ENCODE measurements at places on chromosomes 2 and 18.

- DNase-seq = no peak
Measured at GRCh38 chr2:31434911-31435310, 20.4 kb upstream of the XDH start.

DNA sequence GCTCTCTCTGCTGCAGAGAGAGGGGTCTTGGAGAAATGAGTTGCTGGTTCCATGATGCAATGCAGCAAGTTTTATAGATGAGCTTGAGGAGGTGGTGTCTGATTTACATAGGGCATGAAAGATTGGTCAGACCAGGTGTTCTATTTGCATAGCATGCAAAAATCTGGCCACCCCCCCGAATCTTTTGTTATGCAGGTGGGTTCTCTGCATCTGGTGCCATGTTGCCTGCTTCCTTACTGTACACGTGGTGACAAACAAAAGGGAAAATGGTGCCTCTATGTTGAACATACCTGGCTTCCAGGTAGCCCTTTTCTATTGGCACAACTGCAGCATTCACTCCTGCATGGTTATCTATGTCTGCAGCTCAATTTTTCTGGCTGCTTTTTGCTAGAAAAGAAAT, 169.4 kb downstream of the GALNT1 start:
- DNase-seq = no peak

GRCh38 chr2:235678712-235679111, 184.9 kb downstream of the AGAP1 start:
- no peak for DNase-seq

GRCh38 chr2:182541268-182541667, 114.4 kb upstream of the PDE1A start:
- no peak for DNase-seq

DNA sequence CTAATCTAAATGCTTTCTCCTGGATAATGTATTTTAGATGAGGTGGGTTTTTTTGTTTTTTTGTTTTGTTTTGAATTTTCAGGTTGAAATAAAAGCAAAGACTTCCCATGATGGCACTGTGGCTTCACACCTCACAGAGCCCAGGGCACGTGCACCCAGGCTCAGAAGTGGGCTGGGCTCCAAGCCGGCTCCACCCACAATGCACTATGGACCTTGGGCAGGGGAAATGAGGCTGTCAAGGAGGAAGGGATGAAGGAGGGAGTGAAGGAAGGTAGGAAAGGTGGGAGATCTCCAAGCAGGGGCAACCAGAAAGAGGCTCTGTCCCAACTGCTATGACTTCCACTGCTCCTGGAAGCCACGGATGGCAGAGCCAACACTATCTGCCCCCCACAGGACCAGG, 60.4 kb downstream of the BIN1 start:
- DNase-seq = no peak

DNA sequence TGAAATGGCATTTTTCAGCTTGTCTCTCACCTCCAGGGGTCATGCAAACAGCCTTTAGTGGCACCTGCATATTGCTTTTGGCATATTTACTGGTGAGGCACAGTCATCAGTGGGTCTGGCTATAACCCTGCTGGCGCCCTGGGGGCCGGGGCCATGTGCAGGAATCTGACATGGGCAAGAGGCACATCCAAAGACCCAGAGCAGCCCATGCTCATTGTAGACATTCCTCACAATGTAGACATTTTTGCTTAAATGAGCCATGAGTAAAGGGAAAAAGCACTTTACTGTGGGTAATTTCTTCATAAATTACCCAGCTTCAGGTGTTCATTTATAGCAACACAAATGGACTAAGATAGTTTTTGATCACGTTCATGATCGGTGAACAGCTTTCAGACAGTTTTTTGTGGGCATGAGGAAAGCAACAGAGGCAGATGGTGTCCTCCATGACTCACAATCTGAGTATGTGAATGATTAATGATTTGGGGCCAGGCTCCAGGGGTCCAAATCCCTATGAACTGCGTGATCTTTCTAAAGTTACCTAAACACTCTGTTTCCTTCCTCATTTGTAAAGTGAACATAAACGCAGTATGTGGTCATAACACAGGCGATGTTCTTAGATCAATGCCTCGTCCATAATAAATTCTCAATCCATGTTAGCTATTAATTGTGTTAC, 85.8 kb downstream of the LIPG start:
- DNase-seq = no peak

GRCh38 chr2:48480526-48480925, 49.4 kb upstream of the STON1 start:
- no peak for DNase-seq

- DNase-seq = no peak
Measured at GRCh38 chr18:30094556-30094955, 948.0 kb downstream of the DSC3 start.

DNA sequence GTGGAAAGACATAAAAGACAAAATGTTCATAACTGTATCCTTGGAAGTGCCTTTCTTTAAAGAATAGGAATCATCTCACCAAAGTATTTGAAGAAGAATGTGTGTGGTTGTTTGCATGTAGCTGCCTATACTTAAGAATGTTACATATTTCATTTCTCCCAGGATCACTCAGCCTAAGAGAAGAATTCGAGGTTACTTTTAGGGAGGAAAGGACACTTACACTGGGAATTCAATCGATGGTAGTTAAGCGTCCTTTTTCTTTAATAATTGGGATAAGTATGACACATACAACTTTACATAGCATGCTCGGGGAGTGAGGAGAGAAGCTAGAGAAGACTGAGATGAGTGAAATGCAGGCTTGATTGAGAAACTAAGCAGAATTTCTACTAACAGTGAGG, 22.0 kb upstream of the CYP1B1 start:
- DNase-seq = no peak

GRCh38 chr2:28901841-28902240, 7.4 kb downstream of the WDR43 start:
- DNase-seq = no peak

GRCh38 chr2:64491426-64491825, 32.7 kb upstream of the AFTPH start:
- DNase-seq = no peak

DNA sequence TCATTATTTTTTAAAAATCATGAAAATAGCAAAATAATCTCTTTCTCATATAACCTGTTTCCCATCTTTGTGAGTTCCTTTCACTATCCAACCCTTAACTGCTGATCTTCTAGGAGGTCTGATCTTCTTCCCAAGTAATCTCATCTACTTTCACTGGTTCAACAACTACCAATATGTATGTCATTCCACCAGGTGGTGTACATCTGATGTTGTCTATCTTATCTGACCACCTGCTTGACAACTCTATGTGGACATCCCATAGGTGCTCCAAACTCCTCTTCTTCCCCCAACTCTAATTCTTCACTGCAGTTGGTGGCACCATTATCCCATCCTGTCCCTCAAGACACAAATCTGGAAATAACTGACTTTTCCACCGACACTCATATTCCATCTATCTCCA, 62.5 kb downstream of the FAM228A start:
- no peak for DNase-seq

DNA sequence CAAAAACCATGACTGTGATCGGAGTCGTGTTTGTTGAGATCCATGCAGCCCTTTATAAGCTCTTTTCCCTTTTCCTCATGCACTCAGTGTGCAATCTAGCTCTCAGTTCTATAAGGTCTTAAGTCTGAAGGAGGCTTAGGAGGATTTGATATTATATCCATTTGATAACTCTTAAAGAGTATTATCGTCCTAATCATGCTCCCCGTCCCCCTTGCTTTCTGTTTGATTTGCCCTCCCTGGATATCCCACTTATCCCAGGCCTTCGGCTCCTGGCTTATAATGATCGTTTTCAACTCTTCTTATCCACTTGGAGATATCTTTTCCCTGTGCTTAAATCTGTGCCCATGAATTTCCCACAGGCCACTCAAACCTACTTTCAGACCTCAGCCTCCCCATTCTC, 1917.7 kb upstream of the PIK3C3 start:
- no peak for DNase-seq

- no peak for DNase-seq
Measured at GRCh38 chr2:233384811-233385488, 30.7 kb downstream of the DGKD start.

DNA sequence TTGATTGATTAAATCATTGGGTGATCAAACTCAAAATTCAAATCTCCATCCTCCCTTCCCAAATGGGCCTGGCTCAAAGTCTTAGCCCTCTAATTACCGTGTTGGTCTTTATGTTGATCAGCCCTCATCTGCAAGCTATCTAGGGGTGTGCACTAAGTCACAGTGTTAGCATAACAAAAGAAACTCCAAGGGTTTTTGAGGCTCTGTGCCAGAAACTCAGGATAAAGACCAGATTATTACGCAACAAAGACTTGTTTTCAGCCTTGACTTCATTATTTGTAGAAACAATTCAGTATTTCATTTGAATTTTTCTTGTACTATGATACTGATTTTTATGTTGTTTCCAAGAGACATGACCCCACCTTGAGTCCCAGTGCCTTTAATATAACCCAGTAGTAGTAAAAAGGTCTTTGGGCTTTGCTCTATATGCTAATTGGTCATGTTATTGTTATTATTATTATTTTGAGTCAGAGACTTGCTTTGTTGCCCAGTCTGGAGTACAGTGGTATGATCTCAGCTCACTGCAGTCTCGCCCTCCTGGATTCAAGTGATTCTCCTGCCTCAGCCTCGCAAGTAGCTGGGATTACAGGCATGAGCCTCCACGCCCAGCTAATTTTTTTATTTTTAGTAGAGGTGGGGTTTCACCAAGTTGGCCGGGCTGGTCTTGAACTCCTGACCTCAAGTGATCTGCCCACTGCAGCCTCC, 13.9 kb downstream of the PSMD14 start:
- no peak for DNase-seq

DNA sequence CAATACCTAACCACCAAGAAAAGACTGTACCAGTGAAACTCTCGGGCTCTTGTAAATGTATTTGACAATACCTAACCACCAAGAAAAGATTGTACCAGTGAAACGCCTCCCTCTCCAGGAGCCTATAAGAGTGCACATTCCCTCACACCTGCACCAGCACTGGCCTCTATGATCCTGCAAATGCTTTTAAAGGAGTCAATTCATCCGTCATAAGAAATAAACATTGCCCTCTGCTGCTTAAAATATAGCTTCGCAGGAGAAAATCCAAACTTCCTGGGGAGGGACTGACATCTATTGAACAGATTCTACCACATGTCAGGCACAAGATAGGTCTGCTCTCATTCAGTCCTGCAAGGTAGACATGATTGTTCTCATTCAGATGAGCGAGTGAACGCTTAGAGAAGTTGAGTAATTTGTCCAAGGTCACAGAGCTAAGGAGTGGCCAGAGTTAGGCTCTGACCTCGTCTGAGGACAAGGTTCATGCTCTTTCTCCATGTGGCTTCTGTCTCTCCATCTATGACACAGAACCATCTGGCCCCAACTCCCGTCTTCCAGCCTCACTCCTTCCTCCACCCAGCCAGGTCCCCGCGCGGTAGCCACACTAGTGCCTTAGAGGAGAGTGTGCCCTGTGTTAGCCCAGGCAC, 38.7 kb downstream of the MCFD2 start:
- DNase-seq = no peak

DNA sequence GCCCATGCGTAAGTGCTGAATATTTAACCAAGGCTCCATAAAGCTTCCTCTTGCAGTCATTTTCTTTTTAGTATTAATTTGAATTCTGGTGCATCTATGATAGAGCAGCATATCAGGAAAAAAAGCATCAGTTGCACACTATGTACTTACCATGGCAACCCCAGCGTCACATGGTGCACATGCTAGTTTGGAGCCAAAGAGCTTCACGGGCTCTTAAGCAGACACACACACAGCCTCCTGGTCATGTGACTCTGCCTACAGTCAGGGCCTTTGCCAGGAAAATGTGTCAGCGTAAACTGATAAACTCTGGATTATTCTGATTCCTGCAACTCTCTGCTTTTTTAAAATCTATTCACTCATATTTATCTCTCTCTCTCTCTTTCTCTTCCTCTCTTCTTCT, 30.2 kb downstream of the NYAP2 start:
- no peak for DNase-seq

GRCh38 chr18:46264255-46264654, 160.1 kb downstream of the HAUS1 start:
- no peak for DNase-seq

- no peak for DNase-seq
Measured at GRCh38 chr2:163173591-163173990, 335.0 kb upstream of the KCNH7 start.

DNA sequence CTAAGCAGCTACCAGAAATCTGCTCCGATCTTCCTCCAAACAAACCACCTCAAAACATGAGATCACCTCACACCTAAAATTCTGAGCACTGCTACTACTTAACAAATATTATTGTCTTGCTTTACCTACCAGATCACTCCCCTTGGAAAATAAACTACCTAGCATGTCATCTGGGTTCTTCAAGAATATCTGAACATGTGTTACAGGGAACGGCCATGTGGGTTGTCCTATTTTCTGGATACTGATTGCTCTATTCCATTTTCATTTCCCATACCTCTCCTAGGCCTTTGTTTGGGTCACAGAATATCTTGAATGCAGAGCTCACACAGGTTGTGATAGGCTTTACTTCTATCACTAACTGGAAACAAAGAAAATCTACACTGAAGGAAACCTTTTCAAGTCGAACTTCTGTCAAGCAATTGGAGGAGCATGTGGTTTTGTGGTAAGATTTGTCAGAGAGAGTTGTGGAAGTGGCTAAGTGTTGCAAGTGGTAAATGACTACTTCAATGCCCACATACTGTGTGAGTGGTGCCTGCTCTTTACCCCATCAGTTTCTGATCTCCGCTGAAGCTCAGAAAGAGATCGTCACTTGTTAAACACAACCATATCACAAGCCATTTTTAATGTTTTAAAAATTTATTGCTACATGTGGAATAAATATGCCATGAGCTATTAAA, 739.1 kb upstream of the ZEB2 start:
- DNase-seq = no peak

DNA sequence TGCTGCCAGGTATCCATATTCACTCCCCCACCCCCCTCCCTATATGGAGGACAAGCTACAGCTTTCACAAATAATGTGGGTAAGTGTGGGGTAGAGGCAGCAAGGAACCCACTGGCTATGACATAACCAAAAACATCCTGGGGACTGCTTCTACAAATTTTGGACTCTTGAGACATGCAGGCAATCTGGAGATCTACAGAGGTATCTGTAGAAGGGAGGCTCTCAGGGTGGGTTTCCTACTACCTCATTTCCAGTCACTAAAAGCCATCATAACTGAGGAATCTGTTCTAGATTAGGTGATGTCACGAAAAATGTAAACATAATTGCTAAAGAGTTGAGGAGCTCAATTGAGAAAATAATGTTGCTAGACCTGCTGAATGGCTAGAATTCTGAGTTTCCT, 46.8 kb upstream of the WIPF1 start:
- DNase-seq = no peak

- DNase-seq = no peak
Measured at GRCh38 chr2:102428573-102428972, 5.6 kb downstream of the IL18RAP start.

- DNase-seq = no peak
Measured at GRCh38 chr2:191714925-191715324, 37.0 kb downstream of the NABP1 start.

- no peak for DNase-seq
Measured at GRCh38 chr18:7614042-7614441, 46.9 kb downstream of the PTPRM start.

GRCh38 chr2:120385355-120386127, 39.6 kb downstream of the INHBB start:
- DNase-seq = no peak

- no peak for DNase-seq
Measured at GRCh38 chr2:14942987-14943386, 310.5 kb downstream of the LRATD1 start.

- no peak for DNase-seq
Measured at GRCh38 chr2:200411831-200412230, 98.0 kb downstream of the KCTD18 start.

GRCh38 chr2:15293262-15293937, 267.7 kb downstream of the NBAS start:
- DNase-seq = no peak

GRCh38 chr2:136750065-136750464, 15.3 kb upstream of the THSD7B start:
- no peak for DNase-seq

All from stimulated activated CD4-positive, alpha-beta T cell treated with anti-CD3 and anti-CD28 coated beads, TNF-alpha, amount 100 ng/mL, for 1 hour (primary cell).